Stimulated activated naive CD4-positive, alpha-beta T cell (primary cell): ENCODE measurements at places on chromosomes 3 and 15.

DNA sequence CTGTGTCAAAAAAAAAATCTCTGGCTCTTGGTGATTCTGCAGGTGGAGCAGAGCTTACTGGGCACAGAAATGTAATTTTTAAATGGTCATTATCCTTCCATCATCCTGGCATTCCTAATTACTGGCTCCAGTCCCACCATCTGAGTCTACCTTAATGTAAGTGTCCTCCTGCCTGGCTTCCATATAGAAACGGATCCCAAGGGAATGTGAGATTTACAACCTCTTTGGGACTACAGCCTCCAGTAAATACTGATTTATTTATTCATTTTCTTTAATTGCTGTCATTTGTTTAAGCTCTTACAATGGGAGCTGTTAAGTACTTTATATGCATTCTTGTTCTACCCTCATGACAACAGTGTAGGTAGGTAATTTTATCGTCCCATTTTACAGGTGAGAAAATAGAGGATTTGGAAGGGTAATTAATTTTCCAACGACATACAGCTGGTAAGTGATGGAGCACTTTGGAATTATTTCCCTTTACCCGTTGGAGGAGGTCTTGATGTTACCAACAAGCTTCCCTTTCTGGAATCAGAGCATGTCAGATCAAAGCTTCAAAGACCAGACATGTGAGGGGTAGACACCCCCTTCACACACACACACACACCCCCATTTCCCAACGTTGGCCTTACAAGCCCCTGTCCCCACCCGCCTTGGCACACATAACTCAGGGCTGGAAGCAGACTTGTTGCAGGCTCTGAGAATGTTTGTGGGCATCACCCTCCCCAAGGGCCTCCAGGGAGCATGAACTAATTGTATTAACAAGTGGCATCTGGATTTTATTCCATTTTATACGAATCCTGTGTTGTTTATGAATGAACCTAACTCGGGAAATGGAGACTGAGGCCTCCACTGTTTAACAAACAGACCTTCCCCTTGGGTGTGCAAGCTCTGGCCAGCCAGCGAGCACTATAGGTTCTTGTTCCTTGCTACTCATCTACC lies 116.9 kb downstream of the ALDH1A2 start:
- DNase-seq, result no peak

- DNase-seq, result no peak
These were observed 41.5 kb downstream of the SAXO2 start for GRCh38 chr15:82303956-82304777.

GRCh38 chr3:71873093-71873611 lies 88.2 kb upstream of the PROK2 start:
- no peak for DNase-seq

DNA sequence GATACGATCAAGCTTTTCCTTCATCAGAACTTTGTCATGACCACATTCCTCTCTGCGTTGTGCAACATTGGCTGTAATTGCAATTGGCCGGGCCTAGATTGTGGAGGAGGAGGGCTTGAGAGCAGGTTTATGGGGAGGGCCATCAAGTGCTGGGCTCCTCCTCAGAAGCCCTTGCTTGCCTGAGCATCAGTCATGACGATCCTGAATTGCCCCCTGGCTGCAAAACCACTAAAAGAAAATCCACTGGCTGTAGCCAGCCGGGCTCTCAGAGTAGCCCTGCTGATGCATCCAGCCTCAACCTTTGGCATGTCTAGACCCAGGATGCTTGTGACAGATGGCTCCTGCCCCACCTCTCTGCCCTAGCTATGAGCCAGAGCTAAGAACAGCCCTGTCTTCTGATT lies 13.4 kb upstream of the TRH start:
- DNase-seq, result no peak

DNA sequence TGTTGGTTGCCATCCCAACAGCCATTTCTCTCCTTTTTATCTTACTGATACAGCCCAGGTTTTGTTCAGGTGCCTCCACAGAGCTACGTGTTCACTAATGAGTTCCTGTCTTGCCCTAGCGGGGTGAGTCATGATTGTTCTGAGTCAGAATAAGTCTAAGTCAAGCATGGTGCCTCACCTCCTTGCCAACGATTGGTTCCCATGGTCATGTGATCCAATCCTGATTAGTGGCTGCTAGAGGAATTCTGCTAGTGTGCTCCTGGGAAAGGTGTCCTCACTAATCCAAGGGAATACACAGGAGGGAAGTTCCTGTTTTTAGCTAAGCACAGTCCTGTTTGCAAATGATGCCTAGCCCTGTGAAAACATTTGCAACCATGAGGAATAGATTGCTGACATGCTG lies 99.8 kb downstream of the NSUN3 start:
- DNase-seq, result no peak

DNA sequence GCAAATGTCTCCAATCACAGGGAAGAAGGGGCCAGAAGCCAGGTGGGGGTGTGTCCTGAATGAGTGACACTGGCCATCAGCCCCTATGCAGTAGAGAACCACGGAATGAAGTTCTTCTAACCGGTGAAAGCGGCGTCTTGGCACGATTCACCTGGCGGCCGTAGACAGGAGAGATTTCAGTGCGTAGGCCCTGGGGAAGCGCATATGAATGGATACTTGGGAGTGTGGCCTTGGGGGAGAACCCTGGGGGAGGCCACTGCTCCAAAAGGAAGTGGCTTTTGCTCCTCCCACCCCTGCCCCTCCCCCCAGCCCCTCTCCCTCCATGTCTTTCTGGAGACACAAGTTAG lies 43.6 kb downstream of the RBPMS2 start:
- no peak for DNase-seq

GRCh38 chr15:38398134-38398533 lies 55.8 kb upstream of the FAM98B start:
- DNase-seq, result no peak

GRCh38 chr3:97647441-97647982 lies 117.0 kb upstream of the ARL6 start:
- DNase-seq, result no peak

DNA sequence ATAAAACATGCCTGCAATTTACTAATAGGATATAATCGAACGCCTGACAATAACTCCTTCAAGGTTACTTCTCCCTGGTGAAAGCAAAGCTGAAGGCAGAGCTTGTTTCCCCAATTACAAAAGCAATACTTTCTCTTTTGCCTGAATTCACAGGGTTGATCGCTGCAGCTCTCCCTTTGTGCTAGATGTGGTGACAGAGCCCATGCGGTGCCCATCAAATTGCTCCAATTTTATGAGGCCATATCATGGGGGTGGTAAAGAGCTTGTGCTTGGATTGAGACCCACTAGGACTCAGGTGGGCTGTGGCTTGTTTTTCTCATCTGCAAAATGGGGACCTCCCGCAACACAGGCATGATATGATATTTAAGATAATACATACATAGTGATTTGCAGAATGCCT lies 143.4 kb downstream of the GREM1 start:
- no peak for DNase-seq
